ENCODE measurements at places on chromosomes 3 and 15. TPM values are rescaled to one million over a fixed set of nuclear protein-coding genes. Genes with fewer than 3 reads are reported as not detected.

GRCh38 chr3:66452303-66453011, 48.4 kb downstream of the LRIG1 start:
- peak; percentile 76 for DNase-seq

- DNase-seq: no peak
Measured at GRCh38 chr3:123789760-123790159, 94.4 kb downstream of the MYLK start.

GRCh38 chr3:71955240-71956068, 170.5 kb upstream of the PROK2 start:
- DNase-seq: peak; percentile 77

DNA sequence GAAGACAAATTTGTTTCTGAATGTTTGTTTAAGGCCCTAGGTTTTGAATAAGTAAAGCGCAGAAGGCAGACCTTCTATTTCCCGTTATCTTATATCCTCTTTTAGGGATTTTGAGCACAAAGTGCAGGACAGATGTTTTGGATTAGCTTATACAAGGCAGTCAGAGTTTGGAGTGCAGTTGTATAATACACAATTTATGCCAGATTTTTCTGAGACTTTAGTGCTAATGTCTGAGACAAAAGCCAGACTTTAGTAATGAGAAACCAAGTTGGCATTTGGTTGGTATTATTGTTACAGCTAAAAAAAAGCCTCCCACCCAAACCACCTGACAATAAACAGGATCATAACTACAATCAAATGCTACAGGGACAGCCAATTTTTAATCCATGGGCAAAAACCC, 309.9 kb upstream of the SATB1 start:
- peak; percentile 38 for DNase-seq

Gene ADAMTS17
- 4.4 TPM for polyA plus RNA-seq

Gene RBPMS2
- 4.4 TPM for polyA plus RNA-seq

Gene KNL1
- polyA plus RNA-seq: 9.0 TPM

Measured in hindlimb muscle (tissue), 1 donor.